ENCODE measurements at places on chromosomes 5 and 9.

DNA sequence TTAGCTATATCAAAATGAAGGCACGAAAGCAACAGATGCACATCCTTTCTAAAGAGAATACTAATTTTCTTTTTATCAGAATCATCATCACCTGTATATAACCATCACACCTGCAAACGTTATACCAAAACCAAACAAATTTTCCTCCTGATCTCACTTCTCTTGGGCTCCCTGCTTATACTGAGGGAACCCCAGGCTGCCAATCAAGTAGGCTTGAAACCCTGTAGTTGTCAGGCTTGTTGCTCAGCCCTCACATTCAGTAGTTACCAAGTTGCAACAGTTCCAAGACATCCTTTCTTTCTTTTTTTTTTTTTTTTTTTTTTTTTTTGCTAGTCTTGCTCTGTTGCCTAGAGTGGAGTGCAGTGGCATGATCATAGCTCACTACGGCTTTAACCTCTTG, 12.7 kb downstream of the STRBP start:
- H3K27ac ChIP-seq = no peak overlapping the region
- no peaks in the 10 kb centered on the region for H3K4me1 ChIP-seq
- H3K4me3 ChIP-seq = no peak overlapping the region
- no peak for DNase-seq

GRCh38 chr5:100828071-100828897, 74.8 kb downstream of the ST8SIA4 start:
- no peaks in the 10 kb centered on the region for H3K4me1 ChIP-seq
- no peaks in the 10 kb centered on the region for H3K27me3 ChIP-seq
- no peak overlapping the region for H3K27ac ChIP-seq
- DNase-seq = no peak

DNA sequence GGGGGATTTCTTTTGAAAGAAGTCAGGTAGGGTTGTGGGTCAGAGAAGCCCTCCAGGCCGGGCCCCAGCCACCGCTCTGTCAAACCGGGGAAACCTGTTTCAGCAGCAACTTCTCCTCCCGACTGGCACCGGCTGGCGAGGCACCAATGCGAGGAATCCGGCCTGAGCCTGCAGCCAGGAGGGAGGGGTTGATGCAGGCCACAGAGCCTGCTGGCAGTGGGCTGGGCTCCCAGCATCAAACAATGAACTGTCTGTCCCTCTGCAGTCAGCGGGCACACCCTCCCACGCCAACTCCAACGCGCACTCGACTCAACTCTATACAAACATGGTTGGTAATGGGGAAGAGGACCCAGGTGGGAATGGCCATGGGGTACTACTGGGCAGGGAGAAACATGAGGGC, 12.1 kb downstream of the PCDH1 start:
- no peak overlapping the region for H3K4me3 ChIP-seq
- peaks cover 8% of the 10 kb centered on the region for H3K4me1 ChIP-seq
- H3K27me3 ChIP-seq = no peaks in the 10 kb centered on the region
- no peak for DNase-seq

DNA sequence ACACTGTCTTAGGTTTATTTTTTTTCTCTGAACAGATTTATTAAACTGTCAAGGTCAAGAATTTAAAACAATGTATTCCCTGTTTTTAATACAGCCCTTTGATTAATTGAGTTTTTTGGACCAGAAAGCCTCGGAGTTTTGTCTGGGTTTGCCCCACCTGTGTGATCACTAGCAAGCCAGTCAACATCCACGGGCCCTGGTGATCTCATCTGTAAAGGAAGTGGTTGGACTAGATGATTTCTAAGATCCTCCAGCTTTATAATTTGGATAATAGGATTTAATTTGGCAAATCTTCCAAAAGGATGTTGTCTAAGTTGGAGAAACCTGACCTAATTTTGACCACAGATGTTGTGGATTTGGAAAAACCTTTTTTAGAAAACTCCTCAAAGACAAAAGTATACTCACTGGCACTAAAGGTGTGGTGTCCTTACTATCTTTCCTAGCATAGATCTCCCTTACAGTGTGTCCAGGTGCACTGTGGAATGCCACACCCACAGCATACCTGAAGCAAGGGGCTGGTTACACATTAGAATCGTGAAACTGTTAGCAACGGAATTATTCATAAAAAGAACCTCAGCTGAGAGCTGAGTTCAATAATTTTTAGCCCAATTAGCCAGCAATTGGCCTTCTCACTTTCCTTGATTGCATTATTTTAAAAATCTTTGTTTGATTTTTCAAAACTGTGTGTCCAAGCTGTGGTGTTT, 195.6 kb upstream of the ELL2 start:
- DNase-seq = no peak
- peaks cover 4% of the 10 kb centered on the region for H3K4me1 ChIP-seq
- no peaks in the 10 kb centered on the region for H3K36me3 ChIP-seq
- H3K27ac ChIP-seq = no peak overlapping the region
- no peaks in the 10 kb centered on the region for H3K27me3 ChIP-seq
- H3K4me3 ChIP-seq = no peak overlapping the region

GRCh38 chr5:95673081-95673480, 9.7 kb downstream of the SPATA9 start:
- DNase-seq = no peak
- H3K36me3 ChIP-seq = no peaks in the 10 kb centered on the region
- H3K27ac ChIP-seq = no peak overlapping the region
- H3K4me1 ChIP-seq = peaks cover 1% of the 10 kb centered on the region
- no peak overlapping the region for H3K4me3 ChIP-seq

GRCh38 chr5:135462304-135462703, 10.2 kb upstream of the TIFAB start:
- peaks cover 4% of the 10 kb centered on the region for H3K4me1 ChIP-seq
- H3K27ac ChIP-seq = no peak overlapping the region
- no peaks in the 10 kb centered on the region for H3K36me3 ChIP-seq
- H3K27me3 ChIP-seq = peaks cover 38% of the 10 kb centered on the region
- no peak overlapping the region for H3K4me3 ChIP-seq

DNA sequence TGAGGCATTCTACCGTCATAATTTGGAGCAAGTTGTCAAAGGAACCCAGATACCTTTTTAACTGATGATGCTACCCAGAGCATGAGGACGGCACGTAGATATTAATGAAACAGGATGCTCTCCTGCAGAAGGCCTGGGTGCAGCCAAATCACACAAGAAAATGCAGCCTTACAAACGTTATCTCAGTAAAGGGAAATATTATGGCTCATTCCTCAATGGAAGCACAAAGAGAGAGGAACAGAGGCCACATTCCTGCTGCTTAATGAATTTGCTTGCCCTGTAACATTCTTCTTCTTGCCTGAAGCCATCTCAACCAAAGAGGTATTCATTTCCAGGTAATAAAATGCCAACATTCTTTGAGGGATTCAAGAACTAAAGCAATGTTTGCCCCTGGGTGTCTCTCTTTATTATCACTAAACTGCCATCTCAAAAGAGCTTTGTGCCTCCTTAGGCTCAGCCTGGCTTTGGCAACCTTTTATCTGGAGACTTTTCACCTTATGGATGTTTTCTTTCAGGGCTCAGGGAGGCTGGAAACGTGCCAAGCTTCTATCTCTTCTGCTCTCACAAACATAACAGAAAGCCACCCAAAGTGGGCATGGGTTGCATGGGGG, 92.9 kb downstream of the TNC start:
- no peak overlapping the region for H3K27ac ChIP-seq
- DNase-seq = no peak
- H3K4me1 ChIP-seq = no peaks in the 10 kb centered on the region
- no peaks in the 10 kb centered on the region for H3K27me3 ChIP-seq
- no peaks in the 10 kb centered on the region for H3K36me3 ChIP-seq
- H3K4me3 ChIP-seq = no peak overlapping the region

- no peak for DNase-seq
- no peak overlapping the region for H3K27ac ChIP-seq
- no peak overlapping the region for H3K4me3 ChIP-seq
- no peaks in the 10 kb centered on the region for H3K4me1 ChIP-seq
- no peaks in the 10 kb centered on the region for H3K36me3 ChIP-seq
- no peaks in the 10 kb centered on the region for H3K27me3 ChIP-seq
These were observed 28.6 kb downstream of the ADAMTSL1 start for GRCh38 chr9:18502546-18502945.

DNA sequence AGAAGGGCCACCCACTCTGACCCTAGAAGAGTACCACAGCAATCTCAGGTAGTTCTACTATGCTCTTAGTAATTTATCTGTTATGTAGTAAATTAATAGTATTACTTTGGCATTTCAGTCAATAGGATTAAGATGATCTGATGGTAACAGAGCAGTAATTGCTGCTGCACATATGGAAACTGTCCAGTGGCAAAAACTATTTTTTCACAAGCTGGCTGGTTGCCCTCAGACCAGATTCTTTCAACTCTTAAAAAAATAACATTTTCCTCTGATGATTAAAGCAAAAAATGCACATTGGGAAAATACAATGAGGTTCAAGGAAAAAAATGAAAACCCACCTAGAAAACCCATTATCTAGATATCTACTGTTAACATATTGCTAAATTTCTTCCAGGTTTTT, 19.7 kb downstream of the GLRA1 start:
- H3K4me3 ChIP-seq = no peak overlapping the region
- no peak overlapping the region for H3K27ac ChIP-seq
- no peaks in the 10 kb centered on the region for H3K36me3 ChIP-seq
- no peak for DNase-seq

- H3K36me3 ChIP-seq = no peaks in the 10 kb centered on the region
- peaks cover 5% of the 10 kb centered on the region for H3K4me1 ChIP-seq
- DNase-seq = no peak
- no peaks in the 10 kb centered on the region for H3K27me3 ChIP-seq
These were observed 53.7 kb downstream of the TGFBR1 start for GRCh38 chr9:99158629-99159028.

DNA sequence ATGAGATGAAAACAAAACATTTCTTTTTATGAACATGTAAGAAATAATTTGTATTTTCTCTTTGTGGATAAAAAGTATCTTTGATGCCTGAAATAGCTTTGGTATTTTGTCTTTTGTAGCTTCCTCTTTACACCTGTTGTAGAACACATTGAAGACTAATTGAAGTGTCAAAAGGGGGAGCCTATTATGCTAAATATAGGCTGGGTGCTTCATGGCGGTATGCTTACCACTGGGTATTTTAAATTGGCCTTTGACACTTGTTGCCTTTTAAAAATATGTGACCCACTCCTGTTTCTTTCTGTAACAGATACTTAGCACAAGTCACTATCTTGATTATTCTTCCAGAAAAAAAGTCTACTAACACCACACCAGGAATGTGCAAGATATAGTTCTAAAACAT, 226.4 kb downstream of the KIAA0825 start:
- no peaks in the 10 kb centered on the region for H3K4me1 ChIP-seq
- no peak overlapping the region for H3K27ac ChIP-seq
- DNase-seq = no peak

GRCh38 chr5:10581867-10582511, 18.1 kb downstream of the ANKRD33B start:
- no peaks in the 10 kb centered on the region for H3K36me3 ChIP-seq
- peaks cover 1% of the 10 kb centered on the region for H3K4me1 ChIP-seq
- H3K27ac ChIP-seq = no peak overlapping the region
- H3K27me3 ChIP-seq = no peaks in the 10 kb centered on the region

DNA sequence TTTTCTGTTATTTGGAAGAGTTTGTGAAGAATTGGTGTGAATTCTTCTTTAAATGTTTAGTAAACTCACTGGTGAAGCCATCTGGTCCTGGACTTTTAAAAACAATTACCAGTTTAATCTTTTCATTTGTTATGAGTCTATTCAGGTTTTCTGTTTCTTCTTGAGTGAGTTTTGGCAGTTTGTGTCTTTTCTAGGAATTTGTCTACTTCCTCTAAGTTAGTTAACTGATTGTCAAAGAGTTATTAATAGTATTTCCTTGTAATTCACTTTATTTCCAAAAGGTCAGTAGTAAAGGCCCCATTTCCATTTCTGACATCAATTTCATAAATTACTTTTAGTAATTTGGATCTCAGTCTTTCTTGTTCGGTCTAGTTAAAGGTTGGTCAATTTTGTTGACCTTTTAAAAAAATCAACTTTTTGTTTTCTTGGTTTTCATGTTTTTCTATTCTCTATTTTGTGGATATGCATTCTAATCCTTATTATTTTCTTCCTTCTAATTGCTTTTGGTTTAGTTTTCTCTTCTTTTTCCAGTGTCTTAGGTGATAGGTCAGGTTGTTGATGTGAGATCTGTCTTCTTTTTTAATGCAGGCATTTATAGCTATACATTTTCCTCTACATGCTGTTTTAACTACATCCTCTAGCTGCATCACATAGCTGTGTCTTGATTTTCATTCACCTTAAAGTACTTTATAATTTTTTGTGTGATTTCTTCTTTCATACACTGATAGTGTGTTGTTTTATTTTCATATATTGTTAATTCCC, 7.3 kb upstream of the SMIM3 start:
- no peaks in the 10 kb centered on the region for H3K4me1 ChIP-seq
- no peak for DNase-seq

GRCh38 chr5:117588611-117589010, 1014.0 kb upstream of the SEMA6A start:
- H3K4me3 ChIP-seq = no peak overlapping the region
- no peaks in the 10 kb centered on the region for H3K36me3 ChIP-seq
- no peak overlapping the region for H3K27ac ChIP-seq

GRCh38 chr5:78362220-78362619, 1.8 kb downstream of the SCAMP1 start:
- no peak overlapping the region for H3K27ac ChIP-seq
- no peaks in the 10 kb centered on the region for H3K4me1 ChIP-seq
- H3K36me3 ChIP-seq = no peaks in the 10 kb centered on the region
- H3K27me3 ChIP-seq = no peaks in the 10 kb centered on the region
- DNase-seq = no peak

DNA sequence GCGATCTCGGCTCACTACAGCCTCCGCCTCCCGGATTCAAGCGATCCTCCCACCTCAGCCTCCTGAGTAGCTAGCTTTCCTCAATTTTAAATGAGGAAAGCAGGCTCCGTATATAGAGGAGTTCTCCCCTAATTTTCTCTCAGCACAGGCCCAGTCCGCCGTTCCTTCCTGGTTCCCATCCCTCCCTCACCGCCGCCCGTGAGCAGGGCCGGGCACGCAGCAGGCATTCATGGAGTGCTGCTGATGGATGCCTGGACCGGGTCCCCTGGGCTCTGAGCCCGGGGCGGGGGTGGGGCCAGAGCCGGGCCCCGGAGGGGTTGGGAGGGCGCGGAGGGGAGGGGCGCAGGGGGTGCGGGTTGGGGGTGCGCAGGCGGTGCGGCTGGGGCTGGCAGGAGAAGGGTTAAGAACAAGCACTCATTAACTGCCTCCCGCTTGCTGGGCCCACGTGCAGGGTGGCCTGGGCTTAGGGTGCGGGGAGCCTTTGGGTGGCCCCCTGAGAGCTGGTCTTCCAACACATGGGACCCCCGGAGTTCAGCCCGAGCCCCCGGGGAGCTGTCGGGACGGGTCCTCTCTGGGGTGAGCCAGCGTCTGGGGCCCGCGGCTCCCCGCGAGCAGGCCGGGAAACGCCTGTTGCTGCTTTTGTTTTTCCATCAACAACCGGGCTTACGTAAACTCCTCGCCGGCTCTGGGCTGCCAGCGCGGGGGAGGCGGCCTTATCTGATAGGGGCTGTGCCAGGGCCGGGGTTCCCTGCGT, 33.7 kb downstream of the LHX2 start:
- H3K36me3 ChIP-seq = no peaks in the 10 kb centered on the region
- H3K4me3 ChIP-seq = peak overlapping the region; percentile 43
- H3K27me3 ChIP-seq = peaks cover 15% of the 10 kb centered on the region
- no peak overlapping the region for H3K27ac ChIP-seq
- no peak for DNase-seq

GRCh38 chr9:91321691-91322090, 40.0 kb downstream of the AUH start:
- no peaks in the 10 kb centered on the region for H3K27me3 ChIP-seq
- no peak for DNase-seq
- H3K27ac ChIP-seq = no peak overlapping the region
- H3K36me3 ChIP-seq = no peaks in the 10 kb centered on the region
- no peaks in the 10 kb centered on the region for H3K4me1 ChIP-seq

Measured in iPS DF 6.9 (cell line).